B cell (primary cell): ENCODE measurements at places on chromosomes 16 and 17. TPM values are rescaled to one million over a fixed set of nuclear protein-coding genes. Genes with fewer than 3 reads are reported as not detected.

DNA sequence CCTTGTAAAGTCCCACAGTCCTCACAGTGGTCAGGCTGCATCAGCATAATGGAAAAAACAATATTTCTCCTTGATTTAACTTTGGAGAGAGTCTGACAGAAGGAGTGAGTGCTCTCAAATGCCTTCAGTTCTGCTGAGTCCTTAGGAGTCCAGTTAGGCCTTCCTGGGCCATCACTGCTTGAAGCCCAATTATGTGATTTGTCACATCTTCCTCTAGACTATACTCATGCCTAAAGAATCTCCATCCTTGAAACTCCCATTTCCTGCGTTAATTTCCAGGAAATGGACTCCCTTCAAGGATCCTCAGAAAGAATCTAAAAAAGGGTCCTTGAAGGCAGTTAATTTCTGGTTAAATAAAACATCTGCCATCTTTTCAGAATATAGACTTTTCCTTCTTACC, 52.8 kb downstream of the SLFN5 start:
- H3K27ac ChIP-seq, result no peak overlapping the region
- H3K4me1 ChIP-seq, result no peaks in the 10 kb centered on the region
- no peak overlapping the region for H3K4me3 ChIP-seq
- H3K27me3 ChIP-seq, result peaks cover 4% of the 10 kb centered on the region

GRCh38 chr17:78038748-78039288, 80.3 kb downstream of the TNRC6C start:
- H3K36me3 ChIP-seq, result no peaks in the 10 kb centered on the region
- DNase-seq, result no peak
- no peaks in the 10 kb centered on the region for H3K27me3 ChIP-seq
- H3K27ac ChIP-seq, result no peak overlapping the region
- no peak overlapping the region for H3K4me3 ChIP-seq

- H3K27me3 ChIP-seq, result no peaks in the 10 kb centered on the region
- DNase-seq, result no peak
- peak overlapping the region; percentile 98 for H3K4me3 ChIP-seq
- peaks cover 4% of the 10 kb centered on the region for H3K36me3 ChIP-seq
- H3K4me1 ChIP-seq, result peaks cover 15% of the 10 kb centered on the region
These were observed 955 bp downstream of the ACLY start for GRCh38 chr17:41917679-41918313.

DNA sequence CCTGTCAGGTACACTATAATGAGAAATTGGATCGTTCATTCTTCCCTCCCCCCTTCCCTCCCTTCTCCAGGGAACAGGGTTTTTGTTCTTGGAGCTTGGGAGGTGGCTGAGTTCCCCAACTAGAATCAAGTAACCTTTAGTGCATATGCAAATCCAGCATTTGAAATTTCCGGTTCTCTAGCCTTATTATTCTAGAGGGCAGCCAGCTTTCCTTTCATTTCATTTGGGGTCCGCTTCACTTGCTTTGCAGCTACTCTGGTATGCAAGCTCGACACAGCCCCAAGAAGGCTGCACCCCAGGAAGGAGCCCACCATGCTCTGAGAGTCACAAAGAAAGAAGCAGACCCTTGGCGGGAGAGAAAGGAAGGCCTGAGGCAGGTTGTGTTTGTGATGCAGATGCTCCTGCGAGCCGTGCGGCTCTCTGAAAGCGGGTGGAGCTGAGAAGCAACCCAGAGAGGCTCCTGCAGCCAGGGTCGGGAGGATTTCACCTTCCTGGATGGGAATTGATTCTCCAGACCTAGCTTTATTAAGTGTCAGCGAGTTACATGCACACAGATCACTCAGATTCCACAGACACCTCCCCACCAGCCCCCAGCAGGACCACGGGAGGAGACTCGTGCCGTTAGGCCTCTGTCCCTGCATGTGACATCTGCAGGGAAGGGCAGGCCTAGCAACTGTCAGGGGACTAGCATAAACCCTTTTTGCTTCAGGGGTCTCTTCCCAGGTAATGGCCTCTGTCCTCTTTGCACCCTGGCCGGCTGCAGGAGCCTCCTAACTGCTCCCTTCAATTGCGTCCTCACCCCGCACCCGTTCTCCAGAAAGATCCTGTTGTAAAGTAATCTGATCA, 34.5 kb downstream of the PMM2 start:
- H3K4me3 ChIP-seq, result no peak overlapping the region
- no peak for DNase-seq
- no peaks in the 10 kb centered on the region for H3K4me1 ChIP-seq
- H3K27me3 ChIP-seq, result no peaks in the 10 kb centered on the region

- no peak overlapping the region for H3K4me3 ChIP-seq
- no peak overlapping the region for H3K27ac ChIP-seq
- H3K27me3 ChIP-seq, result peaks cover 7% of the 10 kb centered on the region
- no peaks in the 10 kb centered on the region for H3K4me1 ChIP-seq
These were observed 221.3 kb downstream of the C16orf78 start for GRCh38 chr16:49594685-49595498.

DNA sequence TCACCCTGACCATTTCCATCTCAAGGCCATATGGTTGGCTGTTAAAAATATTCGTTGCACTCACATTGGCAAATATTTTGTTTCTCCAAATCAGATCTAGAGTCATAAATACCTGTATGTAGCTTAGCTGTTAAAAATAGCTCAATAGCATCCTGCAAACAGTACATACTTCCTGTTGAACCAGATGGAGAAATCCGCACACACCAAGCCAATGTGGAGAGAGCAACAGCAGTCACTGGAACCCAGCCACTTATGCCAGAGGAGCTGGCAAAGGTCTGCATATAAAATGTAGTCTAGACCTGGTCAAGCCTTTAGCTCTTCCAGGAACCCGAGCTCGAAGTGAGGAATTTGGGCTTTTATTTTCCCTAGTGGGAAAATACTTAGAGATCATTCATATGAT, 146.4 kb upstream of the KCNJ16 start:
- H3K4me3 ChIP-seq, result no peak overlapping the region
- no peaks in the 10 kb centered on the region for H3K27me3 ChIP-seq
- H3K36me3 ChIP-seq, result no peaks in the 10 kb centered on the region
- no peak overlapping the region for H3K27ac ChIP-seq
- no peaks in the 10 kb centered on the region for H3K4me1 ChIP-seq
- DNase-seq, result no peak

The NLK gene
- total RNA-seq, result 24.2 and 24.8 TPM in 2 replicates

The KRT9 gene
- total RNA-seq, result not detected in 2 replicates

The CACNA1H gene
- total RNA-seq, result 0.05 and 0.07 TPM in 2 replicates
